GM23338 (cell line): ENCODE measurements at places on chromosomes 16 and 17. TPM values are rescaled to one million over a fixed set of nuclear protein-coding genes. Genes with fewer than 3 reads are reported as not detected.

- H3K27me3 ChIP-seq, result no peaks in the 10 kb centered on the region
- H3K36me3 ChIP-seq, result no peaks in the 10 kb centered on the region
- H3K4me1 ChIP-seq, result peaks cover 58% of the 10 kb centered on the region
- H3K27ac ChIP-seq, result peak overlapping the region; percentile 93
- DNase-seq, result peak; percentile 77
Observed at GRCh38 chr16:19879241-19879792, 5.3 kb downstream of the GPRC5B start.

The CA5A gene
- total RNA-seq, result not detected in 2 replicates

- peak; percentile 77 for DNase-seq
- peaks cover 45% of the 10 kb centered on the region for H3K4me1 ChIP-seq
- no peaks in the 10 kb centered on the region for H3K36me3 ChIP-seq
Observed at GRCh38 chr17:39605492-39606433, 2.0 kb downstream of the NEUROD2 start.

DNA sequence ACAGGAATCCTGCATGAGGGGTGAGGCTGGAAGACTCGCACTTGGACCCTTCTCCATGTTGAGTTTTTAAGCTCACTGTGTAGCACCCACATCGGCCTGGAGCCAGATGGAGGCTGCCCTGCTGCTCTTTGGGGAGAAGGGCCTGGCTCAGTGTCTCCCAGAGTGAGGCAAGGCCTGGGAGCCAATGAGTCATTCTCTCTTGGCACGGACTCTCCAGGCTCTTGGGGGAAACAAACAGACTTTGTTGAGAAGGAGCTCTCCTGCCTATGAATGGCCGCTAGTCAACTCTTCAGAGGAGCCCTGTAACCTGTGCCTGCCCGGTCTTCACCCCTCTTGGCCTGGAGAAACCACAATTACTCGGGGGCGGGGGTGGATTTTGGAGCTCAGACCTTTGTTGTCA is 50.8 kb upstream of the MAF start:
- no peak for DNase-seq
- H3K27me3 ChIP-seq, result no peaks in the 10 kb centered on the region
- H3K4me1 ChIP-seq, result no peaks in the 10 kb centered on the region
- H3K36me3 ChIP-seq, result no peaks in the 10 kb centered on the region

DNA sequence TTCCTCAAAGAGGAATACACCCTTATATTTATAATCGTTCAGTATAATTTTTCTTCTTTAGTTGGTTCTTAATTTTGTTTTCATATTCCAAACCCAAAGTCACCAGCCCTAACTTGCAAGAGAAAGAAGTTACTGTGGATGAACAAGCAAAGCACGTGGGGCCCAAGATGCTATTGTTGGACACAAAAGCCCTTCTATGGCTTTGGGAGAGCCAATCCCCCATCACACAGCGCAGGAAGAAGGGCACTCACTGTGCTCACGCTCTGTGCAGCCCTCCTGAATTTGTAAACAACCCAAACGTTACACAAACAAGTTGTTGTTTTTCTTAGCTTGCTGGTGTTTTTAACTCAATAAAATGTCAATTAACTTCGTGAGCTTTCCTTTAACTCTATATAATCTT is 22.5 kb downstream of the SPPL2C start:
- H3K4me1 ChIP-seq, result peaks cover 22% of the 10 kb centered on the region
- no peaks in the 10 kb centered on the region for H3K27me3 ChIP-seq
- no peak overlapping the region for H3K27ac ChIP-seq
- H3K36me3 ChIP-seq, result no peaks in the 10 kb centered on the region
- H3K4me3 ChIP-seq, result no peak overlapping the region
- no peak for DNase-seq

The LUC7L gene
- 114 and 115 TPM in 2 replicates for total RNA-seq

The PIRT gene
- total RNA-seq, result not detected in 2 replicates

The ASIC2 gene
- 2.1 and 2.8 TPM in 2 replicates for total RNA-seq

DNA sequence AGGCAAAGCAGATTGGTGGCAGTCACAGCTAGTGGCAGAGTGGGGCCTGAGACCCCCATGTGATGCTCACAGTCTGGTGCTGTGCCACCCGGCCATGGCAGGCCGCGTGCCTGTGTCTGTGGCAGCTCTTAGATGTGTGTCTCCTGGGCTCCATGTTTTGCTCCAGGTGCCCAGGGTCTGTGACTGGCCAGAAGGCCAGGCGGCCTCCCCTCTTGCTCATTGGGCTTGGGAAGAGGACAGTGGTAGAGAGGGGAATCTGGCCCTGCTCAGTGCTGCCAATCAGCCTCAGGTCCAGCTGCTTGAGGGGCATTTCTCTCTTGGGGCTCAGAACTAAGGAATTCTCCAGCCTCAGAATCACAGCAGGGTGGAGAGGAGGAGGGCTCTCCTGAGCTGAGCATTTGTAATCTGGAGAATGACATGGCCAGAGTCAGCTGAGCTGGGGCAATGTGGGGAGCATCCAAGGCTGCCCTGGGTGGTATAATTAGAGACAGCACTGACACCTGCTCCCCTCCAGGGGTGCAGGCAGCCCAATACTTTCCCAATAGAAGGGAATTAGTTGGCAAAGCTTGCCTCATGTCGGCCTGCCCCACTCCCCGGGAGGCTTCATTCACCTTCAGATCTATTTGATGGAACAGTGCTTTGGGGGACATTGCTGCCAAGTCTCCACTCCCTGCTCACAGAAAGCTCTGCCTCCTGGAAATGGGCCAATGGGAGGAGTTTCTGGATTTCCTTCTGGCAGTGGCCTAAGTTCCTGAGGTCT is 2.7 kb upstream of the LASP1NB start:
- H3K27ac ChIP-seq, result peak overlapping the region; percentile 53
- DNase-seq, result peak; percentile 76
- H3K4me1 ChIP-seq, result peaks cover 19% of the 10 kb centered on the region
- no peaks in the 10 kb centered on the region; the same call in 1 of the 2 replicates for H3K36me3 ChIP-seq

The PSMC3IP gene
- total RNA-seq, result 14.7 and 18.5 TPM in 2 replicates

DNA sequence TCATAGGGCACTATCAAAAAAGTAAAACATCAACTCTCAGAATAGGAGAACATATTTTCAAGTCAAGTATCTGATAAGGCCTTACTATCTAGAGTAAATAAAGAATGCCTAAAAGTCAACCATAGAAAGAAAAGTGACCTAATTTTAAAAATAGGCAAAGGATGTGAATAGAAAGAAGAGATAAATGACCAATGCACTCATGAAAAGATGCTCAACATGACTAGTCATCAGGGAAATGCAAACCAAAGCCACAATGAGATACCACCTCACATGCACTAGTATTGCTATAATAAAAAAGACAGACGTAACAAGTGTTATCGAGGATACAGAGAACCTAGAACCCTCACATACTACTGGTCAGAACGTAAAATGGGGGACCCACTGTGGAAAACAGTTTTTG is 90.8 kb downstream of the DYNLRB2 start:
- no peak overlapping the region for H3K27ac ChIP-seq
- no peak for DNase-seq
- no peak overlapping the region for H3K4me3 ChIP-seq
- no peaks in the 10 kb centered on the region for H3K27me3 ChIP-seq

The LRRC3C gene
- 0.24 TPM in 1 of 2 replicates, not detected in the other for total RNA-seq

The CDK5RAP3 gene
- total RNA-seq, result 67.0 and 106 TPM in 2 replicates

The NOTUM gene
- 0.66 and 1.6 TPM in 2 replicates for total RNA-seq

- no peak overlapping the region for H3K27ac ChIP-seq
- H3K27me3 ChIP-seq, result peaks cover 25% of the 10 kb centered on the region
- H3K4me1 ChIP-seq, result no peaks in the 10 kb centered on the region
- H3K4me3 ChIP-seq, result no peak overlapping the region
- no peak for DNase-seq
- no peaks in the 10 kb centered on the region for H3K36me3 ChIP-seq
Observed at GRCh38 chr17:47774331-47774730, 41.3 kb downstream of the TBX21 start.

The DPEP2 gene
- total RNA-seq, result not detected in 2 replicates

The PIPOX gene
- total RNA-seq, result 34.6 and 42.8 TPM in 2 replicates

The TMEM235 gene
- not detected in 2 replicates for total RNA-seq

DNA sequence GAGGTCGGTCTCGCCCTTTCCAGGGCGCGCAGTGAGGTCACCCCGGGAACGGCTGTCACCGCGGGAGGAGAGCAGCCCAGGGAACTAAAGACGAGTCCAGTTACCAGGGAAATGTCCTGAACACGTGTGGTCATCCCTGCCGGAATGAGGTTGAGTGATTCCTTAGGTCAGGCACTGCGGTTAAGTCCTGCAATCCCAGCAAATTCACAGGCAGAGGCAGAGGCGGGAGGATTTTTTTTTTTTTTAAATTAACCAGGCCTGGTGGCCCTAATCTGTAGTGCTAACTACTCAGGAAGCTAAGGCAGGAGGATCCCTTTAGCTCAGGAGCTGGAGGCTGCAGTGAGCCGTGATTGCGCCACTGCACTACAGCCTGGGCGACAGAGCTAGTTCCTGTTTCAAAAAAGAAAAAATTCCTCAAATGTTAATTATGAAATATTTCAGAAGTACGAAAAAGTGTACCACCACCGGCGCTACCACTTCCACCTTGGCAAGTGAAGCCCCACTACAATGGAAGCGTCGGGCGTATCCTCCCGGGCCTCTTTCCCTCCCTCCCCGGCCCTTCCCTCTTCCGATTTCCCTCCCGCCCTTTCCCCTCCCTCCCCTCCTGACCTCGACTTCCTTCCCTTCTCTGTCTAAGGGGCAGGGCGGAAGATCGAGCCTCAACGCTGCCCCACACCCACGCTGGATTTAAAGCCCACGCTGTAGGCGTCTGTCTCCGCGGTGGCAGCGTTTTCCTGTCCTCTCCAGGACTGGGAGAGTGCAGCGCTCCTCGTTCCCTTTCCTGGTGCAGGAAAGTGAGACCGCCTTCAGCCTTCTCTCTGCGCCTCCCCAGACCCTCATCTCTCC is 27.3 kb downstream of the SLFN11 start:
- DNase-seq, result peak; percentile 72
- no peak overlapping the region for H3K27ac ChIP-seq
- peaks cover 14% of the 10 kb centered on the region for H3K4me1 ChIP-seq
- H3K36me3 ChIP-seq, result no peaks in the 10 kb centered on the region
- H3K4me3 ChIP-seq, result peak overlapping the region; percentile 71

GRCh38 chr17:62674363-62674739 is 46.9 kb downstream of the MRC2 start:
- H3K27ac ChIP-seq, result no peak overlapping the region
- no peak for DNase-seq
- H3K36me3 ChIP-seq, result no peaks in the 10 kb centered on the region
- no peaks in the 10 kb centered on the region for H3K4me1 ChIP-seq
- H3K27me3 ChIP-seq, result no peaks in the 10 kb centered on the region
- no peak overlapping the region for H3K4me3 ChIP-seq

The ADORA2B gene
- total RNA-seq, result 7.9 and 13.1 TPM in 2 replicates

DNA sequence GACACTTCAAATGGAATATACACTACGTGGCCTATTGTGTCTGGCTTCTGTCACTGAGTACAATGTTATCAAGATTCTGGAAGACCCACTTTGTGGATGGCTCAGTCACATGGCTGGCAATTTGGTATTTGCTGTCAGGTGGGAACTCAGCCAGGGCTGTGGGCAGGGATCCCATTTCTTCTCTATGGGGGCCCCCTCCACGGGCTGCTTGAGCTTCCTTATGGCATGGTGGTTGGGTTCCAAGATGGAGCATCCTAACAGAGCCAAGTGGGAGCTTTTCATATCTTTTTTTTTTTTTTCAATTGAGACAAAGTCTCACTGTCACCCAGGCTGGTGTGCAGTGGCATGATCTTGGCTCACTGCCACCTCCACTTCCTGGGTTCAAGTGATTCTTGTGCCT is 18.0 kb upstream of the CEP20 start:
- H3K27ac ChIP-seq, result no peak overlapping the region
- no peaks in the 10 kb centered on the region for H3K36me3 ChIP-seq
- H3K4me1 ChIP-seq, result no peaks in the 10 kb centered on the region
- no peaks in the 10 kb centered on the region for H3K27me3 ChIP-seq
- no peak for DNase-seq

- no peak overlapping the region for H3K4me3 ChIP-seq
- H3K27me3 ChIP-seq, result no peaks in the 10 kb centered on the region
- H3K27ac ChIP-seq, result no peak overlapping the region
- H3K36me3 ChIP-seq, result peaks cover 17% of the 10 kb centered on the region; the same call in 1 of the 2 replicates
- DNase-seq, result peak; percentile 4
Observed at GRCh38 chr17:10702574-10702973, 5.2 kb downstream of the ADPRM start.

DNA sequence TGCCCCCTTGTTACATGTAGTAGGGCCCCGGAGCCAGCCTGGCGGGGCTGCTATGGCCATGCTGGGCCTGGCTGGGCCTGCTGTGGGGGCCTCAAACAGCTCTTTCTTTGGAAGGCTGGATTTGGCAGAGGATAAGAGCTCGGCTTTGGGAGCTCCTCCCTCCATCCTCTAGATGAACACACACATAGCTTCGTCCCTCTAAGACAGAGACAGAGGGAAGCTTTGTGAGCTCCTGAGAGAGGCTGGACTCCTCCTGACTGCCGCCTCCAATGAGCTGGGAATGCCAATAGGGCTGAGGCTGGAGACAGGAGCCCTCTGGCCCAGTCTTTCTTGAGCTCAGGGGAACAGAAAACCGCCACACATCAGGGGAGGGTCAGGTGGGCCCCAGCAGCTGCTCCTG is 37.3 kb upstream of the CDC42EP4 start:
- no peak overlapping the region for H3K27ac ChIP-seq
- no peak overlapping the region for H3K4me3 ChIP-seq
- DNase-seq, result no peak
- no peaks in the 10 kb centered on the region for H3K36me3 ChIP-seq
- peaks cover 9% of the 10 kb centered on the region; the same call in 1 of the 2 replicates for H3K4me1 ChIP-seq

DNA sequence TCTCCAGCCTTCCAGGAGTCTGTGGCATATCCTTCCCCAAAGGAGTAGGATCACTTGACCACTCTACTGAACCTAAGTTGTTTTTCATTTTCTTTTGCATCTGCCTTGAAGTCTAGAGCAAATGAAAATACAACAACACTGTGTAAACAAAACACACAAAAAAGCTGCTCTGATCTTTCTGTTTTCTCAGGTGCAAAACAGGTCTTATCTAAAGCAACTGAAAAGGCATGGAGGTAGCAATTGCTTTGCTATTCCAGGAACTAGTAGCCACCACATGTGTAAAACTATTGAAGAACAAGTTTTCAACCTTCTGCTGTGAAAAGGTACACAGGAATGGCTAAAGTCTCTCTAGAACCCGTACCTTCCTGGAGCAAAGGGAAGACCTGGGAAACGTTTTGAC is 127.1 kb downstream of the PITPNC1 start:
- DNase-seq, result no peak
- no peak overlapping the region for H3K4me3 ChIP-seq
- H3K27ac ChIP-seq, result peak overlapping the region; percentile 73
- H3K4me1 ChIP-seq, result peaks cover 42% of the 10 kb centered on the region
- no peaks in the 10 kb centered on the region for H3K27me3 ChIP-seq

DNA sequence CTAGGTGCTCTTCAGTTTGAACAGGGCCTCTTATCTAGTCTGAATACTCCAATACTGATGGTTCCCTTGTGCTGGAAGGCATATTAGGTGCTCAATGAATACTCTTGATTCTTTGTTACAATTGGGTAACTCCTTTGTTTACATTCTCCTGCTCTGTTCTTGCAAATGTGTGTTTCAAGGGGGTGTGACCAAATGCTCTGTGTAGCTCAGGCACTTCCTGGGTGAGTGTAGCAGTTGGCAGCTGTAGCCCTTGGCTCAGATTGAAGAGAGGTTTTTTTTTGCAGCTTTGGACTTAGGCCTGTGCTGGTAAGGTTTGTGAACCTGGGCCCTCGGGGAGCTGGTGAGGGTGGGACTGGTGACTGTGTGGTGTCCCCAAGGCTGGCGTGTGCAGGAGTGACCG is 20.2 kb downstream of the TBCD start:
- H3K27ac ChIP-seq, result no peak overlapping the region
- no peak overlapping the region for H3K4me3 ChIP-seq
- H3K4me1 ChIP-seq, result no peaks in the 10 kb centered on the region
- peaks cover 44% of the 10 kb centered on the region for H3K36me3 ChIP-seq
- no peak for DNase-seq
- no peaks in the 10 kb centered on the region for H3K27me3 ChIP-seq
